ENCODE measurements at places on chromosomes 1 and 21. TPM values are rescaled to one million over a fixed set of nuclear protein-coding genes. Genes with fewer than 3 reads are reported as not detected.

KCNH1 gene
- total RNA-seq: not detected

TEDDM1 gene
- total RNA-seq: not detected

PHTF1 gene
- 7.9 TPM for total RNA-seq

CACNA1S gene
- total RNA-seq: not detected

GBP5 gene
- 0.11 TPM for total RNA-seq

C1orf50 gene
- 6.4 TPM for total RNA-seq

CXADR gene
- 11.7 TPM for total RNA-seq

C8A gene
- total RNA-seq: not detected

MIB2 gene
- total RNA-seq: 45.4 TPM

NUF2 gene
- 26.8 TPM for total RNA-seq

UHMK1 gene
- total RNA-seq: 40.8 TPM

FCER1A gene
- total RNA-seq: not detected

LCE2C gene
- total RNA-seq: not detected

TSPAN1 gene
- total RNA-seq: 31.9 TPM

TP73 gene
- total RNA-seq: 2.1 TPM

LINGO4 gene
- not detected for total RNA-seq

SLC45A3 gene
- 3.0 TPM for total RNA-seq

LBR gene
- total RNA-seq: 37.5 TPM

PATJ gene
- 19.6 TPM for total RNA-seq

AMY1A gene
- not detected for total RNA-seq

GSTM5 gene
- total RNA-seq: not detected

CAMK1G gene
- total RNA-seq: not detected

TLR5 gene
- total RNA-seq: 0.08 TPM

KRTAP13-2 gene
- not detected for total RNA-seq

CLIC6 gene
- not detected for total RNA-seq

PLCH2 gene
- 124 TPM for total RNA-seq

COL6A1 gene
- total RNA-seq: 10.2 TPM

TBX19 gene
- total RNA-seq: 0.15 TPM

AMY1C gene
- not detected for total RNA-seq

PSMA5 gene
- 50.7 TPM for total RNA-seq

LRRC38 gene
- not detected for total RNA-seq

THEM5 gene
- not detected for total RNA-seq

ACBD3 gene
- 47.5 TPM for total RNA-seq

MOB3C gene
- 11.4 TPM for total RNA-seq

PER3 gene
- 4.4 TPM for total RNA-seq

IL10 gene
- not detected for total RNA-seq

CD1B gene
- not detected for total RNA-seq

RGSL1 gene
- total RNA-seq: not detected

S100A8 gene
- 228 TPM for total RNA-seq

CELA2B gene
- total RNA-seq: not detected

DMBX1 gene
- total RNA-seq: not detected

LCE3B gene
- total RNA-seq: not detected

UBIAD1 gene
- 9.6 TPM for total RNA-seq

TMEM269 gene
- total RNA-seq: not detected

MCOLN3 gene
- 1.7 TPM for total RNA-seq

F13B gene
- total RNA-seq: not detected

LAMC1 gene
- total RNA-seq: 123 TPM

FCRL3 gene
- not detected for total RNA-seq

CLCA1 gene
- 0.08 TPM for total RNA-seq
